ENCODE measurements at places on chromosomes 16 and 17.

DNA sequence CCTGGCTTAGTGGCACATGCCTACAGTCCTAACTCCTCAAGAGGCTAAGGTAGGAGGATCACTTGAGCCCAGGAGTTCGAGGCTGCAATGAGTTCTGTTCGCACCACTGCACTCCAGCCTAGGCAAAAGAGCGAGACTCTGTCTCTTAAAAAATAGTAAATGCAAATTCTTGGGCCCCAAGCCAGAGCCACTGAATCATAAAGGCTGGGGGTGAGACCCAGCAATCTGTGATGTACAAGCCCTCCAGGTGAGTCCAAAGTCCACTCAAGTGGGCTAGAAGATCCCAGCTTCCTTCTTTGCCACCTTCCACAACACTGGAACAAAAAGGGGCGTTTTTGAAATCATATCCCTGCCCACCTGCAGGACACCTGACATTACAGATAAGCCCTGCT is 16.9 kb downstream of the TRIM25 start:
- no peak for DNase-seq

DNA sequence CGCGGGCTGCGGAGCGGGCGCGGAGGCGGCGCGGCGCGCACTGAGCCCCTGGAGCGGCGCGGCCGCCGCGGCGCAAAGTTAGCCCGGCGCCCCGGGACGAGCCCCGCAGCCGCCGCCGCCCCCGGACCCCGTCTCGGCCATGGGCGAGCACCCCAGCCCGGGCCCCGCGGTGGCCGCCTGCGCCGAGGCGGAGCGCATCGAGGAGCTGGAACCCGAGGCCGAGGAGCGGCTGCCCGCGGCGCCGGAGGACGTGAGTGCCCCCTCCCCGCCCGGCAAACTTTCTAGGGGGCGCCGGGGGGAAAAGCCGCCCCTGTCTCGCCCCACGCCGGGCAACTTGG is 388 bp downstream of the RHBDL3 start:
- DNase-seq, result no peak

- DNase-seq, result no peak
Observed at GRCh38 chr17:43760254-43760852, 1.8 kb upstream of the SOST start.

DNA sequence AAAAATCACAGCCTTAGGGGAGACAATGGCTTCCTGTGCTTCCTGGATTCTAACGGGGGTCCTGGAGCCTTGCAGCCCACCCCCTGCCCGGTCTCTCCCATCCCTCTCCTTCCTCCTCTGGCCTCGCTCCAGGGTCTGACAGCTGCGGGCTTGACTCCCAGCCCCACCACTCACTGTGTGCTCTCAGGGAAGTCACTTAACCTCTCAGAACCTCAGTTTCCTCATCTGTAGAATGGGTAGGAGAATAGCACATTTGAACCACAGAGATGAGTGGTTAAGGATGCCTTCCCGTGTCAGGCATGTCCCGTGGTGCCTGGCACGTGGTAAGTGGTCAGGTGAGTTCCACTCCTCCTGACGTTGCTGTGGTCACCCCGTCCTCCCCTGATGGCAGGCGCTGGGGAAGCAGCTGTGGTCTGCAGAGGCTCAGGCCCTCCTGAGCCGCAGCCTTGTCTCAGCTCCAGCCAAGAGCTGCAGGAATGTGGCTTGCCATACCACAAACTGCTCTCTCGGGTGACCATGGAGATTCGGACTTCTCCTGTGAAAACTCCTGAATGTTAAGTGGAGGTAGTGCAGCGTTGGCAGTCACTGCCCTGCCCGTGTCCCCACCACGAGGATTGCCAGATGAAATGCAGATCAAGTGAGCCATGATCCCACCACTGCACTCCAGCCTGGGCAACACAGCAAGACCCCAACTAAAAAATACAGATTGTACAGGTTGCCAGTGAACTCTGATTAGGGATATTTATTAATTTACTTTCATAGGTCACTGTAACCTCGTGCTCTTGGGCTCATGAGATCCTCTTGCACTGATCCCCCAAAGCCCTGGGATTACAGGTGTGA is 85.7 kb downstream of the NT5M start:
- DNase-seq, result no peak

DNA sequence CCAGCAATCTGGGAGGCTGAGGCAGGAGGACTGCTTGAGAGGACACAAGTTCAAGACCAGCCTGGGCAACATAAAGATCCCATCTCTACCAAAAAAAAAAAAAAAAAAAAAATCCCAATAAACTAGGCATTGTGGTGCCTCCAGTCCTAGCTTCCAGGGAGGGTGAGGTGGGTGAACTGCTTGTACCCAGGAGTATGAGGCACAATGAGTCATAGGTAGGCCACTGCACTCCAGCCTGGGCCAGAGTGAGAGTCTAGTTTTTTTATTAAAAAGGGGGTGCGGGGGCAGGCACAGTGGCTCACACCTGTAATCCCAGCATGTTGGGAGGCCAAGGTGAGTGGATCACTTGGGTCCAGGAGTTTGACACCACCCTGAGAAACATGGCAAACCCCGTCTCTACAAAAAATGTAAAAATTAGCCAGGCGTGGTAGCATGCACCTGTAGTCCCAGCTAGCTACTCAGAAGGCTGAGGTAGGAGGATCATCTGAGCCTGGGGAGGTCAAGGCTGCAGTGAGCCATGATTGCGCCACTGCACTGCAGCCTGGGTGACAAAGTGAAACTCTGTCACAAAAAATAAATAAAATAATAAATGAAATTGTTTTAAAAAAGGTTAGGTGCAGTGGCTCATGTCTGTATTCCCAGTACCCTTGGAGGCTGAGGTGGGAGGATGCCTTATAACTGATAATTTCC is 7.8 kb upstream of the CHST6 start:
- DNase-seq, result no peak

- no peak for DNase-seq
Observed at GRCh38 chr17:60256174-60256573, 106.4 kb downstream of the CA4 start.

GRCh38 chr17:41567317-41567716 is 4.5 kb downstream of the KRT9 start:
- no peak for DNase-seq

DNA sequence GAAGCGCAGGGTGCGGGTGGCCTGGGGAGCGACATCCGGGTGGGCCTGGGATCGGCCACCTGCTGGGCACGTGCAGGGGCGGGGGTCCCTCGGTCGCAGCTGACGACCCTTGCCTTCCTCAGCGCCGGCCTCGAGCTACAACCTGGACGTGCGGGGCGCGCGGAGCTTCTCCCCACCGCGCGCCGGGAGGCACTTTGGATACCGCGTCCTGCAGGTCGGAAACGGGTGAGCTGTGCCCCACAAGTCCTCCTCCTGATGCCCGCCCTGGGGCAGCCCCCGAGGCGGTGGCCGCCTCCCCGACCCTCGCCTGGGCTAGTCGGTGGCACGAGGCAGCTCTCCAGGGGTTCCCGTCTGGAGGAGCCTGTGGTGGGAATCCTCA is 1.5 kb downstream of the ITGAL start:
- DNase-seq, result no peak

DNA sequence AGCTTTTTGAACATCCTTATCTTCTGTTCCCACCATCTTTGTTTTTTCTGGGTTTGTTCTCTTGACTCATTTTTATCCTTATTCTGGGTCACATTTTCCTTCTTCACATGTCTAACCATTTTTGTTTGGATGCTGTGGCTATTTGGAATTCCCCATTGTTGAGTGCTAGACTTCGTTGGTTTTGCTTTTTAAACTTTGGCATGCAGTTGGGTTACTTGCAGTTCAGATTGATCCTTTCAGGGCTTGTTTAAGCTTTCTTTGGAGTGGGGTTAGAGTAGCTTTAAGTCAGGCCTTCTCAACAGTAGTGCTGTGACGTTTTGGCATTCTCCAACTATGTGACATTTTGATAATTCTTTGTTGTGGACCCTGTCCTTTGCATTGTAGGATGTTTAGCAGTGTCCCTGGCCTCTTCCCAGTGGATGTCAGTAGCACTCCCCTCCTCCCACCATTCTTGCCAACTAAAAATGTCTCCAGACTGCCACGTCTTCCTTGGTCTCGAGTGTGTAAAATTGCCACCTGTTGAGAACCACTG is 21.1 kb downstream of the PRMT7 start:
- no peak for DNase-seq

DNA sequence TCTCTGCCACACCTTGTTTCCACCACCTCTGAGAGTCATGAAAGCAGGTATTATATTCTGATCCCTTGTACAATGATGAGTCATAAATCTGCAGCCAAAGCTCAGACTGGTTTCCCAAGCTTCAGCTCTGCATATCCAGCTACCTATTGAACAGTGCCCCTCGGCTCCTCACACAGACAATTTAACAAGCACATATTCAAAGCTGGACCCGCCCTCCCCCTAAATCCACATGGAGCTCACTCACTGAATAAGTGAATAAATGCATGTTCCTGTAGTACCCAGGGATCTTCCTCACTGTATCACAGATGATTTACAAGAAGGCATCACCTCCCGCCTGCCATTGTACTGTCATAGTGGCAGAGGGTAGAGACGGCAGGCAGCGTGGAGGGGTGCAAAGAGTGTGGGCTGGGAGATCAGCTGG is 516.4 kb downstream of the GRIN2A start:
- DNase-seq, result no peak

DNA sequence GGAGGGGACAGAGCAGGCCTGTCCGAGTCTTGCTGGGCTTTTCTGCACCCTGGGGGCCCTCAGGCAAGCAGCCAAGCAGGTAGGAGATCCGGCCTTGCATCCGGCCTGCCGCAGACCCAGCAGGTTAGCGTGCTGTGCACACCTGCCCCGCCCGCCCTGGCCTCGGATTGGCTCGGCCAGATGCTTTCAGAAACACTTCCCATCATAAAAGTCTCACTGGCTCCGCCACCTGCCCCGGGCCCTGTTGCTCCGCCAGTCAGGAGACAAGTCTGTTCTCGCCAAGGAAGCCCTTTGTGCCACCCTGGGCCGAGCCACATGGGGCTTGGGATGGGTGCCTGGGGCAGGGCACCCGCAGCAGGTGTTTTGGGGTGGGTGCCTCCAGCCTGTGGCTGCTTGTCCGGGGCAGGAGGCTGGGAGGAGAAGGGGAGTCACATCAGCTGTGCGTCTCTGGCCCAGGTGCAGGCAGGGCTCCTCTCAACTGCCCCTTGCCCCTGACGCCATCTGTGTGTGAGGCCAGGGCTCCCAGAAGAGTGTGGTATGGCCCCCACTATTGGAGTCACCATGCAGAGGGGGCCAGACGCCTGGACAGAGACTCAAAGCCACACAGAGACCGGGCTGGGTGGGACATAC is 228.2 kb upstream of the GSE1 start:
- DNase-seq, result no peak

DNA sequence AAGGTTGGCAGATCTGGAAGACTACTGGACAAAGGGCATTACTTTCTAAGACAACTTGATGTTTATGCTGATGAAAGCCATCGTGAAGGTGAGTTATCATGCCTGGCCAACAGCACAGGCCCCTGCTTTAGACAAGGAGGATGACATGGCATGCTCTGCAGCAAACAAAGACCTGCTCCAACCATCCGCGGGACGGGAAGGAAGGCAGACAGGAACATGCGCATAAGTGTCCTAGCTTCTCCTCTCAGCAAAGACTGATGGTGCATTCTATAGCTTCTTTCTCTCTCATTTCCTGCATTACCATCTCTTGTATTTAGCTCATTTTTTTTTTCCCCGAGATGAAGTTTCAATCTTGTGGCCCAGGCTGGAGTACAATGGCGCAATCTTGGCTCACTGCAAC is 5.4 kb downstream of the NPLOC4 start:
- no peak for DNase-seq

DNA sequence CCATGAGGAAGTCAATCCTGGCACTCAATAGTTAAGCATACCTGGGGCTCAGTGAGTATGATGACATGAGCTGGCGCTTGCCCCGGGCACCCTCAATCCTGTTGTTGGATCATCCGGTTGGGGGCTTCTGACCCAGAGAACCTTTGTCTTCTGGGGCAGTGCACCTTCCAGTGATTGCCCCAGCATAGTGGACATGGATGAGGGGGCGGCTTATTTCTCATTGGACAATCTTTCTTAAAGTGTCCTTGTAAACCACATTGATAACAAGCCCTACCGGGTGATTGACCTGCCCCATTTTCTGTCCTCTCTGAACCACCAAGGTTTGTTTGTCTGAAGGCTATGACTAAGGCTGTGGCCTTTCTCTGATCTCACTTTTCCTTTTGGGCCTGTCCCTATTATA is 18.2 kb downstream of the IGSF6 start:
- no peak for DNase-seq

DNA sequence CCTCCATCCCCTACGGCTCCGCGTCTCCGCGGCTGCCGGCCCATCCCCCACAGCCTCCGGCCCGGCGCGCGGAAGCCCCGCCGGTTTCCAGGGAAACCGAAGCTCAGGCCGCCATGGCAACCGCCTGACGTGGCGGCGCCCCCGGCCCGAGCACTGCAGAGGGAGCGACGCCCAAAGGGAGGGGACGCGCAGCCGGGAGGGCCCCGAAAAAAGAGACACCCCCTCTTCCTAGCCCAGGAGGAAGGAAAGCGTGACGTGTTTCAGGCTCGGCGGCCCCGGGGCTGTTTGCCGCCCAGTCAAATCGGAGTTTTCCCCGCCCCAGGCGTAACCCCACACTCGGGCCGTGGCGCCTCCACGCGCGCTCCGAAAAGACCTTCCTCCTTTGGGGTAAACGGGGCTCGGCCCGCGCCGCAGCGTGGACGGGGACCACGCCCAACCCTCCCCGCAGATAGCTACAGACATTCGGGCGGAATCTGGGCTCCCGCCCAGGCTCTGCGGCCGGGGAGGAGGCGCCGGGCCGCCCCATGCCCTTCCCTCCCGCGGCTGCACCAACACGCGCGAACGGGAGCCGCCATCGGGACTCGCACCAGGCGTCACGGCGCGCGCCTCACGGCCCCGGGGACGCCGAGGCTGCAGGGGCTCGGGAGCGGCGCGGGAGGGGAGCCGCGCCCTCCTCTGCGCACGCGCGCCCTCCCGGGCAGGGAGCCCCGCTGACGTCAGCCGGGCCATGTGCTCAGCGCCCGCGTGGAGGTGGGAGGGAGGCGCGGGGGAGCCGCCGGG is 7.5 kb downstream of the MNT start:
- no peak for DNase-seq

GRCh38 chr17:1228781-1229348 is 41.4 kb upstream of the BHLHA9 start:
- no peak for DNase-seq

GRCh38 chr17:77190576-77190975 is 49.8 kb downstream of the SEC14L1 start:
- no peak for DNase-seq

DNA sequence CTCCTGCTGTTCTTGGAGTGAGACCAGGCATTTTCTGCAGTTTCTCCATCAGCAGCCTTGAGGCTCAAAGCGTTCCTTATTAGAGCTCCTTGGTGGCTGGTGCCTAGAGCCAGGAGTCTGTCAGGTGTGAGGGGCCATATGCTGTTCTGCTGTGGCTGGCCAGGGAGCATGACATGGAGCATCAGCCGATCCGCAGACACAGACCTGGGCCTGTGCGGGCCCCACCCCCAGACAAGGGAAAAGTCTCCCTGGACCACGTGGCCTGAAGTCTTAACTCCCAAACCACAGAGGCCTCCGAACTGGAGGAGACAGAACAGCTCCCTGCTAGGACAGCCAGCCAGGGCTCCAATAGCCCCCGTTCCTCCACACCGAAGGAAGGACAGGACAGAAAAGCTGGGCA is 162.7 kb upstream of the CIBAR2 start:
- no peak for DNase-seq
